ENCODE measurements at places on chromosomes 16 and 17.

DNA sequence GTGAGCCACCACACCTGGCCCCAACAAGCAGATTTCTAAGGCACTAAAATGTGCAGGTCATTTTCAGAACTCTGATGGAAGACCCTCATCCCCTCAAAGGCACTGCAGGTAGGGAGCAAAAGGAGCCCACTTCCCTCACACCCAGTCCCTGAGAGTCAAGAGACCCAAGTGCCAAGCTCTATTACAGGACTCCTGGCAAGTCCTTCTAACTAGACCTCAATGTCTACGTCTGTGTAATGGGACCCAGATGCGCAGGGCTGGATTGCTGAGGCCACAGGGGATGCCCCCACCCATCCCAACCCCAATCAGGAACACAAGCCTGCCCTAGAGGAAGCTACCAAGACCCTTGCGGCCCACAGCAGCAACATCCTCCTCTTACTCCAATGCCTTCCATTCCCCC lies 2.7 kb downstream of the PLLP start:
- DNase-seq, result no peak

DNA sequence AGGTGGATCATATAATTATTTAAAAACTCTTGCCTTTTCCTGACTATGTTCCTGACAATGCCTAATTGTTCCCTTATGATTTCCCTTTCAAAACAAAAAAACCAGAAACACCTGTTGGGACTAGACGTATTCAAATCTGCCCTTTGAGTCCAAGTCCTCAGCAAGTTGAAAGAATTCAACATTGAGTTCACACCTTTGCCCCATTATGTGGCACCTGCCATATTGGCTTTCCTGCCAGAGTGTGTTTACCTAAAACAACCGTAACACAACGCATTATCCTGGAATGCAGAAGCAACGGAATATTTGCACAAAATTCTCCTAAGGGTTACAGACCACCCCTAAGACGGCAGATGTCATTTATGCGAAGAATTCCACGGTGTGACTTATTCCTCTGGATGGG lies 105.9 kb downstream of the ZFHX3 start:
- no peak for DNase-seq

- no peak for DNase-seq
These were observed 5.8 kb downstream of the PIPOX start for GRCh38 chr17:29048440-29049368.

- no peak for DNase-seq
These were observed 23.6 kb upstream of the ENPP7 start for GRCh38 chr17:79706931-79707850.

GRCh38 chr17:48542114-48542656 lies 2.7 kb downstream of the HOXB2 start:
- DNase-seq, result no peak

- peak; percentile 92 for DNase-seq
These were observed 1.5 kb upstream of the FBXL19 start for GRCh38 chr16:30921748-30922419.

DNA sequence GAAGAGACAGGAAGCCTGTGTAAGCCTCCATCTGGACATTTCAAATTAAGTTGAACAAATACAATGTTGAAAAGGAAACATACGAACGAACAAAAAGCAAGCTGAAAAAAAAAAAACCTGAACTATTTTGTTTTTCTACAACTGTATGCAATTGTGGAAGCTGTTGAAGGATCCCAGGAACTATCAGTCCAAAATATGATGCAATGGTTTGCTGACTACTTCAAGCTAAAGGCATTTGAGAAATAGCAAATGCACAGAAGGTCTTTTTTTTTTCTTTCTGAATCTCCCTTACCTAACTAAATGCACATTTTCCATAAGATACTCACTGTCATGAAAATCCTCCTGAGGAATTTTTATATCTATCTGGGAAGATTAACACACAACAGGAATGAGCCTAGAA lies 40.2 kb downstream of the MAF start:
- no peak for DNase-seq
